GF-D8 (cell line): ENCODE measurements at places on chromosomes 2 and 18.

DNA sequence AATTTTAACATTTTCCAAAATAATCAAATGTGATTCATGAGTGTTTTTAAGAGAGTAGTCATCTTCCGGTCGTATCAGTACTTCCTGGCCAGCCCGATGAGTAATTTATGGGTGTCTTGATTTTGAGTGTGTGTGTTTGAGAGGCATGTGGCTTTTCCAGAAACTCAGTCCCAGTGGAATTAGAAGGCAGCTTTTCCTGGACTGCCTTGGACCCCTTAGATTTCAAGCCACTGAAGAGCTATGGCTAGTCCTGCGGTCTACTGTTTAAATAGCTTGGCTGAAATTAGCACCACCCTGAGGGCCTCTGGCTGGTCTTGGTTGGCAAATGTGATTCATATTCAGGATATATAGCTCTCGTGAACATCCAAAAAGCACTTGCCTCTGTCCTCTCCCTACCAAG, 59.4 kb downstream of the HK2 start:
- DNase-seq = no peak

- no peak for DNase-seq
These were observed 24.7 kb downstream of the PKDCC start for GRCh38 chr2:42072349-42073118.

- peak; percentile 17 for DNase-seq
These were observed 244.5 kb downstream of the TCF4 start for GRCh38 chr18:55343396-55344073.

GRCh38 chr2:171267855-171268629, 107.3 kb upstream of the TLK1 start:
- no peak for DNase-seq

- no peak for DNase-seq
These were observed 239.9 kb downstream of the KLHL29 start for GRCh38 chr2:23624915-23625314.

DNA sequence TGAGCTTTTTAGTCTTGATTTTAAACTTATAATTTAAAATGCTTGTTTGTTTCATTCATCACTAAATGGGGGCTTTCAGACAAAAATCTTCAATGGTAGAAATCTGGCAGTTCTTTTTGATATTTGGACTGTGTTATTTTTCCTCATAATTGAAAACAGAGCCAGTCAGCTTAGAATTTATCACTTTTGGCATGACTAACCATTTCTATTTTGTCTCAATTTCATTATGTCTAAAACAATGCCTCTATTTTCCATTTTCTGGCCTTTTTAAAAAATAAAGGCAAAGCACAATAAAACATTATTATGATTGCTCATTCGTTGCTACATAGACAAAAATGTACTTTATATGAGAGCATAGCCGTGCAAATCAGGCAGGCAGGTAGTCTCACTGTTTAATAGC, 434.5 kb downstream of the XIRP2 start:
- DNase-seq = no peak

GRCh38 chr18:34543945-34544344, 166.2 kb upstream of the DTNA start:
- no peak for DNase-seq

DNA sequence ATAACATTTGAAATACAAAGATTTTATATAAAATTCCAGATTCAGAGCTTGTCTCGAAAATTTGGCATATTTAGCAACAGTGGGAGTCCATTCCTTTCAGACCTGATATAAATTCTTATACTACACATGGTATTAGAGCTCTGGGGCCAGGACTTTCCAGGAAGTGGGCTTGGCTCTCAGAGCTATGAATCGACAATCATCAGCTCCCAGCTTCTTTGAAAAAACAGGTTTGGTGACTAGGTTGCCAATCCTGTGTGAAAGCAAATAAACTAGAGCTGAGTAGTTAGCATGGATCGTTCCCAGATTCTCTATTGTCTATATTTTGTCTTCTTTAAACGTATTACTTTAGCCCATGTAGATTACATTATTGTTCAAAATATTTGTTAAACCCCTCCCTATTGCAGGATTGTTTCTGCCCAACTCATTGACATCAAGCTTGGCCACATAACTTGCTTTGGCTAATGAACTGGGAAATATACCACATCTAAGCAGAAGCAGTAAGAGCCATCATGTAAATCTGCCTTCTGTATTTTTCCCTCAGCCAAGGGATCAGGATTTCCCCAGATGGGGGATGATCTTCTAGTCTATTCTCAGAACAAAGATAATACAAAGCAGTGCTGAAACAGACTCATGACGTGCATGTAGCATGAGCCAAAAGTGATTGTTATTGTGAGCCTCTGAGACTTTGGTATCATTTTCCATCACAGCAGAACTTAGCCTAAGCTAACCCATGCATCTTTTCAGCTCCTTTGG, 105.4 kb downstream of the KCNH7 start:
- DNase-seq = no peak
